ENCODE measurements at places on chromosomes 3 and 15. TPM values are rescaled to one million over a fixed set of nuclear protein-coding genes. Genes with fewer than 3 reads are reported as not detected.

DNA sequence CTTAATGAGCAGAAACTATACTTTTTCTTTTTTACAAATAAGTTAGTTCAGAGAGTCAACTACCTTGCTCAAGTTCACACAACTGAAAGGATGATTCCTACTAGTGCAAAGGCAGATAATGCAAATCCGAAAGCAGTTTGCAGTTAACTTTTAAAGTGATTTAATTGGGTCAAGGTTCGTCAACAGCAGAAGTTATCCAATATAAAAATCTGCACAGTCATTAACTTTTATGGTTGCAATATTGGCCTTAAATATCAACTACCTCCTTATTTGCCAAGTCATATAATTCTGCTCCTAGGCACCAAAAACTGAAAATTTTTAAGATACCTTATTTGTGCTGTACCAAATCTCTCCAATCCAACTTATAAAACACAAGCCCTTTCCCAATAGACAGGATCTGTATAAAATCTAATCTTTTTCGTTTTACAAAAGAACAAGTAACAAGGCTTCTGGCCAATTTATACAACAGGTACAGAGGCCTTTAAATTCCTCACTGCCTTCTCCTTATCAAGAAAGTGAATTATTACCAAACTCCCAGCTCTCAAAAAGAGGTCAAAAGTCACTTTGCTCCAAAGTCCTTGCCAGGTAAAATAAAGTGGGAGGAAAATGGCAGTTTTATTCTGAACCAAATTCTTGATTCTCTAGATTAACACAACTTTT is 416.6 kb upstream of the NECTIN3 start:
- DNase-seq: no peak

DNA sequence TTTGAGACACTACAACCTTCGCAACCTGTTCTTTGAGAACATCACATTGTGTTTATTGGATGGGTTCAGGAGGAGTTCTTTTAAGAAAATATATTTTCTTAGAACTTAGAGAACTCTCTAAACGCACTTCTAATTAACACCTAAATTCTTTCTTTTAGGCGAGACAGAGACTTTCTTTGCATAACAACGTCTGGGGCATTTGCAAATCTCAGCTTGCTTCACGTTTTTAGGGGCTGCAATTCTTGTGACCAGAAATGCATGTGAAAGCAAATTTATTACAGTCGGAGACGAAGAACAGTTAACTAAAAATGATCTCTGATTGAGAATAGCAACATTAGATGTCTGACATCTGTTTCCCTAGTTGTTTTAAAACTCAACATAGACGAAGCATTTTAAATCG is 568.3 kb upstream of the ZNF717 start:
- no peak for DNase-seq

GRCh38 chr3:50947419-50947818 is 272.7 kb downstream of the DOCK3 start:
- no peak for DNase-seq

Gene RYR3
- 5.9 TPM for polyA plus RNA-seq

DNA sequence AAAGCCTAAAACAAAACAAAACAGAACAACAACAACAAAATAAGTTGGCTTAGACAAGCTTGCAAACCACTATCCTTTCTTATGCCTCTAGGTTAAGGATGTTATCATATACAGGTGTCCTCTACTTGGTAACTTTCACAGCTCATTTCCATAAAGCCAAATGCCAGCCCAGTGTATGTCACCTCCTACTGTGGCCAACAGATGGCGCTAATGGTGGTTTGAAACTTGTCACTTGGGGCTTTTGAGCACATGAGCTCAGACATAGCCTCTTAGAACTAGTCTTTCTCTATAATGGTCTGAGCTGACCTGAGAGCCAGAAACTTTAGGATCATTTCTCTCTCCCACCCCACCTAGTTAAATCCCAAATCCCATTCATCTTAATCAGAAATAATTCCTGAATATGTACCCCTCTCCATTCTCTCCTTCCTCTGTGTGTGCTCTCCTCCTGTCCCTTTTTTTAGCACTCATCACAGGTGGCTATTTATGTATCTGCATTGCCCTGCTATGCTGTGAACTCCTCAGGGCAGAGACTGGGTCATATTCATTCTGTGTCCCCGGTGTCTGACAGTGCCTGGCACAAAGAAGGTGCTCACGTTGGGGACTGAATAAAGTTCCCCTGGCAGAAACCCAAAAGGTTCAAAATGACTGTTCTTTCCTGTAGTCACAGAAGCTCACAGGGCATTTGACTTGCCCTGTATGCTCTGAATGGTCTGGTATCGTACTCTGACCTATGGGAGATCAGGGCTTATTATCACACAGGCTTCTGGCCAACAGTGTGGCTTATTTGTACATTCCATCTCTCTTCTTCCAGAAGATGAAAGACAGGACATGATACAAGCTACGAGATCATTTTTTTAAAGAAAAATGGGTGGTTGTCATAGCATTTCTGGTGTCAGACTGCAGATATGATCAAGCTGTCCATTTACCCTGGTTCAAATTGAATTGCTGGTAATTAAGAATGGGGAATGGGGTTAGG is 319.3 kb upstream of the AZI2 start:
- DNase-seq: peak; percentile 49

GRCh38 chr3:119660474-119661440 is at the start of gene POPDC2:
Gene POPDC2 (minus strand): TSS chr3:119660589. CDS start chr3:119660423, 166 bp downstream.
- no peak for DNase-seq

DNA sequence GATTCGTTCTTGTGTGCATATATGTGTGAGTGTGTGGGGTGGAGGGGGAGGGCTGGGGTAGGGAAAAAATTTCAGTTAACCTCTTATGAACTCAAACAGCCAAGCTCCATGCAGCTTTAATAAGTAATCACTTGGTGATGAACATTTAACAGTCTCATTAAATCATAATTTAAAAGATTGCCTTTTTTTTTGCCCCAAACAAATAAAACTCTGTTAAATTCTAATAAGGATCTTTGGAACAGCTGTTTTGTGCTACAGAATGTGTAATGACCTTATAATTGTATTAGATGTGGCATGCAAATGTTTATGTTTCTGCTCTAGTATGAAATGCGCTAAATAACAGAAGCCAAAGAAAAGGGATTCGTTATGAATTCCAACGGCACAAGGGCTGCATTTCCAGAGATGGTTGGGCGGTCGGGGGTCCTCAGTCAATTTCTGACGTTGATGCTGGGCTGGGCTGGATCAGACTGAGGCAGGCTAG is 80.0 kb upstream of the RORA start:
- no peak for DNase-seq

DNA sequence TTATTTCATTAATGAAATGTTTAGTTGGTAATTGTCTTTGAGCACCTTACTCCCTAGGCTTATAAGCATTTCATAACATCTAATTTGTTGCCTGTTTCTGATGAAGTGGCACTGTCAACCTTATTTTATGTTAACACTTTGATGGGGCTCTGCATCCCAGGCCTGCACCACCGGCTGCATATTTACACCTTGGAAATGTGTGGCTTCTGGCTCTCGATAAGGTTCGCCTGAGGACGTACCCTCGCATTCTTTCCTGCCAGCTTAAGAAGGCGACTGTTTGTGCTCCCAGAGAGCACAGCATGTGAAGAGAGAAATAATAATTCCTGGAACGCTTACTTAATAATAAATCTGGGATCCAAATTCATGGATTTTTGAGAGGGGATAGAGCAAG is 763.3 kb upstream of the CFAP20DC start:
- no peak for DNase-seq

GRCh38 chr3:6994081-6994668 is 133.3 kb downstream of the GRM7 start:
- no peak for DNase-seq

Gene PPP1R14D
- 0.22 TPM for polyA plus RNA-seq

DNA sequence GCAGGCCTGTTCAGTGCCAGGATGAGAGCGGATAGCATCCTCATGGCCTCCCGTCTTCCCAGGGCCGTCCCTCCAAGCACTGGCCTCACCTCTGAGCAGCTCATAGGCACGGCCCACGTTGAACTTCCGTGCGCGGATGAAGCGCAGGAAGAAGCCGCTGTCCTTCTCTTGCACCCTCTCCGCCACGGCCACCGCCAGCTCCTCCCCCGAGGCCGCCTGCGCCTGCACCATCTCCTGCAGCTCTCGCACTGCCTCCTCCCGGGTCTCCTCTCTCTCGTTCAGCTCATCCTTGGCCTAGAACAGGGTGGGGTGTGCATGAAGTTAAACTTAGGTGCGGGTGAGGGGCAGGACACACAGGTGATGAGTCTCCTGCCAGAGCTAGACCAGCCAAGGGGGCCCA is 4.3 kb downstream of the RLBP1 start:
- no peak for DNase-seq

Gene SLC28A2
- 0.44 TPM for polyA plus RNA-seq

DNA sequence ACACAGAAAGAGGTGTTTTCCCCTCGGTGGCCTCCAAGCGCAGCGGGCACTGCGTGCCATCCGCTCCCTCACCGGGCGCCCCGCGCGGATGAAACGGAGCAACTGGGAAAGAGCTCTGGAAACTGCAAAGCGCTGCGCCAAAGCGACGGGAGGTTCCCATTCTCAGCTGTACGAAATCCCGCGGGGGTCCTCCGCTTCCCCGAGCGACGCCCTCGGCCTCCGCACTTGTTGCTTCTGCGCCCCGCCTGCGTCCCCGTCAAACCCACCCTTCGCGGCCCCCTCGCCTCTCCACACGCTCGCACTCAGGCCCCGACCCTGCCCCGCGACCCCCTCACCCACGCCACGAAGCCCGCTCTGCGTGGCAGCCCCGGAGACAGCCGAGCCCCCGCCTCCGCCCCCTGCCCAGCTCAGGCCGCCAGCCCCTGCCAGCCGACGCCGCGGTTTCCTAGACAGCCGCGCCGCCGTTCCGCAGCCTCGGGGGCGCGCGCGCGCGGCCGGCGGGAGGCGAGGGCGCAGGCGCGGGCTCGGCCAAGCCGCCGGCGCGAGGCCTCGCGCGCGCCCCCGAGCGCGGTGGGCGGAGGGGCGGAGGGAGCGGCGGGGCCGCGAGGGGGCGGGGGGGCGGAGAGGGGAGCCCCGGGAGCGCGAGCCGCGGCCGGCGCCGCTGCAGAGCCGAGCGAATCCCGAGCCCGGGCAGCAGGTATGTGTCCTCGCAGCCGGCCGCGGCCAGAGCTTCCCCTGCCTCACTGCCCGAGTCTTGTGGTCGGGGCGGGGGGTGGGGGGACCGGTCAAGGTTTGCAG is at the start of gene TMEM266:
TMEM266 (plus strand) TSS at position 666 of the 798 bp plus-strand sequence. CDS start 74,279 bp downstream, outside the sequence.
- peak; percentile 57 for DNase-seq

GRCh38 chr3:51969841-51970240 is 2.6 kb upstream of the PCBP4 start:
- no peak for DNase-seq

DNA sequence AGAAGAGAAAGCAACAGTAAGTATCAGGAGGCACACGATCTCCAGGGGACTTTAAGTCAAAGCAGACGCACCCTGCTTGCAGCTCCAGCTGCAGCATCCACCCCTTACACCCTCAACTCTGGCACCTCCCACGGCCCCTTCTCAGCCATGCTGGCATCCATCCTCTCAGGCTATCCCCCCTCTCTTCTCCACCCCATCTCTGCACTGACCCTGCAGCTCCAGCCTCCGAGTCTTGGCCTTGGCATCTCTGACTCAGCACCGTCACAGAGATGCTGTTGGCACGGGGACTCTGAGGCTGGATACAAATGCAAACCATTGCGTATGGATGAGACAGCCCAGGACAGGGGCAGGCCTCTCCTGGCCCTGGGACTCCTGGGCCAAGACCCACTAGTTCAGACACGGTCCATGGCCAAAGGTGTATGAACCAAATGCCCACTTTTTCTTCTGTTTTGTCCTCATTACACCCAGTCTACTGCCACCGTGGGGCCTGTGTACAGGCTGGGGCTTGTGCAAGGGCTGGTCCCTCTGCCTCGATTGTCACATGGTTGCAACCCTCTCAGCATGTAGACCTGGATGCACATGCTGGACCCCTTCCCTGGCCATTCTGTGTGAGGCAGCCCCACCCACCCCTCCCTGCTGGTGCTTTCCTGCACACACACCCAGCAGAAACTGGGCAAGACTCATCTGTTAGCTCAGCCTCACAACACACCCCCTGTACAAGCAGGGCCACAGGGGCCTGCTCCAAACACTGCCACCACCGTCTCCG is 18.7 kb upstream of the ZXDC start:
- DNase-seq: no peak

Gene DNAJC19
- 78.4 TPM for polyA plus RNA-seq

Gene ALDH1A2
- polyA plus RNA-seq: 287 TPM

- DNase-seq: no peak
These were observed 414.2 kb upstream of the CCDC54 start for GRCh38 chr3:106962993-106963392.

- no peak for DNase-seq
These were observed 230.9 kb downstream of the NSUN3 start for GRCh38 chr3:94293793-94294195.

GRCh38 chr3:111861391-111861790 is 2.3 kb downstream of the PHLDB2 start:
- DNase-seq: no peak

Gene LRTM1
- not detected for polyA plus RNA-seq

DNA sequence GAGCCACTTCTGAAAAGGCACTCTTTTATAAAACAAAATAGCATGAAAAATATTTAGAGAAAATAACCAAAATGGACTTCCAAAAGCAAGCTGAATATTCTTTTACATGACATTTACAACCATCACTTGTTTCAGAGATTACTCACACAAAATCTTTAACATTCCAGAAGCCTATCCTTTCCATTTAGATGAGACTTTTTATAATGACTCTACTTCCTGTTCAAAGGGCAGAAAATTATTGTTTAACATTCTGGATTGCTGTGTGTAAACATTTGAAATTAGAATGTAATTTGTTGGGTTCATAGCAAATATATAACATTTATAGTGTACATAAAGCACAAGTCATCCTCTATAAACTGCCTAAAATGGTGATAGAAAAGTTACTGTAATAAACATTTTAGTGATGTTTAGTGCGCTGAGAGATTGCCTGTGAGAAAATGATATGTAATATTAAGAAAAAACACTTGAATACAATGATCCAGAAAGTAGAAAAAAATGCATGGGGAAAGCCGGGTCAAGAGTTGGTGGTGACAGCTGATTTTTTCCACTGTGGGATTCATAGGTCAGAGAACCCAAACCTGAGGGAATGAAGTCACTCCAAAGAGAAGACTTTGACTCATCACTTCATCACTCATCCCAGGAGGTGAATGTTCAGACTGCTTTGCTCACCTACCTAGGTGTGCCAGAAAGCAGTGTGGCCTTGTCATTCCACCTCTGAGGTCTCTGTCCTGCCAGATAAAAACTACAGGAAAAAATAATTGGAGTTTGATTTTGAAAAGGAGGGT is 305.8 kb downstream of the ARPP21 start:
- DNase-seq: no peak

DNA sequence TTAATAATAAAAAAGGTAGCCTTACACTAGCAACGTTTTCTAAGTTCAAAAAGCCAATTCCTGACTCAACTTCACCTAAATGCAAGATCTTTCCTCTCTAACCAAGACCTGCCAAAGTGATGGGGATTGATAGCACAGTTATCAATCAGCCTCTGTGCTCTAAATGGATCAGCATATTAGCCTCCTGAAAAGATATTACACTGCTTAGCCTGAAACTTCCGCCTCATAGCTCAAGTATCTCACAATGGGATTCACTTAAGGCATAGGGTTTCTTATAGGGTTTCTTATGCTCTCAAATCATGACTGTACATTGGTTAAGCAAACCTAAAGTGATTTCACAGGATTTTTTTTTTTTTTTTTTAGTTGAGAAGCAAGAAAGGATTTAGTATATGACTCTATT is 436 bp upstream of the SLC9A9 start:
- DNase-seq: no peak
